ENCODE measurements at places on chromosomes 16 and 17.

GRCh38 chr17:49854126-49854525 lies 6.3 kb upstream of the TAC4 start:
- no peak for DNase-seq

DNA sequence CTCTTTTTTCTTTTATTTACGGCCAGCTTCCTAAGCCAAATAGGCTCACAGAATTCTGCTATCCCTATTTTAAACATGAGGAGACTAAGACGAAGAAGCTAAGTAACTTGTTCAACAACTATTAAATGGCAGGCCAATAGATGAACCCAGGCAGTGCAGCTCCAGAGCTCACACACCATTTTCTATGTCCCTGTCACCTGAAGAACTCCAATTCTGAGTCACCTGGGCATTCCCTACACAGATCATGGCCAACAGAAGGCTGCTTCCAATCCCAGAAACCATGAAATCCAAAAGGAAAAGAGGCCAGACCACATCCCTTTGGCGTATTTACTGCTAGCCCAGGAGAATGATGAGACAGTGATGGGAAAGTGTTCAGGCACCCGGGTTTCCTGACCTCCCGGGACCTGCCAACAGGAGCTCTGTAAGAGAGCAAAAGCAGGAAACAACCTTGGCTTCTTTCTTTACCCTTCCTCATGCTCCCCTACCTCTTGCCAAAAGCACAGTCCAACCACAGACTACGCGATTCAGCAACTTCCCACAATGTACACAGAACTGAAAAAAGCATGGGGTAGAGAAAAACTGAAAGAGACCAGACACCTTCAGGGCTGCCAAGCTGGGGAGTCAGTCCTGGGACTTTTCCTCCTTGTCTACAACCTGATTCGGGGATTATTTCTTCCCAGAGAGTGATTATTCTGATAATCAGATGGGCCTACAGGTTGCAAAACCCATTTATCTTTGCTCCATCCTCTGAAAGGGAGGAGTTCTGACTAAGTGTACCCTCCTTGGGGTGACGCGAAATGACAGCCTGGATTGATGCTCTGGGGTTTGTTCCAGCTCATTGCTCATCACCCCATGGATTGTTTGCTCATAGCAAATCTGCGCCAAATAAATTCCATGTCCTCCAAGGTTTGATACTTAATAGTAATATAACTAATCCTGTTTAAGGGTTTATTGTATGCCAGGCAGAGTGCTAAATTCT lies 47.8 kb upstream of the HAS3 start:
- no peak for DNase-seq

GRCh38 chr17:45575126-45575885 lies 84.8 kb upstream of the PLEKHM1 start:
- DNase-seq, result no peak

DNA sequence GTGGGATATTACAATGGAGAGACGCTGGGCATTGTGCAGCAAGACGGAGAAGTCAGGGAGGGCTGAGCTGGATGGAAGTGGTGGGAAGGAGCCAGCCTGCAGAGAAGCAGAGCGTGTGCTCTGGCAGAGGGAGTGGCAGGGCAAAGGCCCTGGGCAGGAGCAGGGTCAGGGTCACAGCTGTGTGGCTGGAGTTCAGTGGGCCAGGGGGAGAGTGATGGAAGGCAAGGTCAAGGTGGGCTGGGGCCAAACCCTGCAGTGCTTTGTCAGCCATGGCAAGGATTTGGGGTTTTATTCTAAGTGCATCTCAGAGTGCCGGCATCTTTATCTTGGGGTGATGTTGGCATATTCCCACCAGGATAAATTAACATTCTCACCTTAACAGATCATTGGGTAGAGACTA lies 31.9 kb upstream of the C16orf78 start:
- DNase-seq, result no peak

GRCh38 chr17:60506312-60506711 lies 19.7 kb downstream of the APPBP2 start:
- no peak for DNase-seq
